Dorsolateral prefrontal cortex (tissue), 122 donors: ENCODE measurements at places on chromosomes 1 and 21. TPM values are rescaled to one million over a fixed set of nuclear protein-coding genes. Genes with fewer than 3 reads are reported as not detected.
A peak's percentile ranks its signal among the peaks of the same experiment; 100 is the strongest.

DNA sequence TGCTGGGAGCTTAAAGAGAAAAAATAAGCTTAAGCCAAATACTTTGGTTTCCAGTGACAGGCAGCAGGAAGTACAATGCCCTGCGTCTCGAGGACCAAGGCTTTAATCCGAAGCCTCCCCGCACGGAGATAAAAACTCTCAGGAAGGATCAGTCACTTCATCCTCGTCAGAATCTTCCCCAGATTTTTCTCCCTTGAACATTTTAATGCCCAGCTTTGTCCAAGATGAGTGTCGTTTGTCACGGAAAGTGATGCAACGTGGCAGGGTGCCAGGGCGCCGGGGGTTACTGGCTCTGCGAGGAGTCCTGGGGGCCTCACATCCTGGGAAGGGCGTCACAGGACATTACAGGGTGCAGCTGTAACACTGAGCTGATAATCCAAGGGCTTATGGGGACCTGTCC is 25.2 kb upstream of the PCBP3 start:
- peak; percentile 8 for DNase-seq

- no peak for DNase-seq
Observed at GRCh38 chr1:223700942-223701637, 11.2 kb upstream of the CAPN2 start.

Gene IQGAP3
- 3.7 TPM for total RNA-seq

DNA sequence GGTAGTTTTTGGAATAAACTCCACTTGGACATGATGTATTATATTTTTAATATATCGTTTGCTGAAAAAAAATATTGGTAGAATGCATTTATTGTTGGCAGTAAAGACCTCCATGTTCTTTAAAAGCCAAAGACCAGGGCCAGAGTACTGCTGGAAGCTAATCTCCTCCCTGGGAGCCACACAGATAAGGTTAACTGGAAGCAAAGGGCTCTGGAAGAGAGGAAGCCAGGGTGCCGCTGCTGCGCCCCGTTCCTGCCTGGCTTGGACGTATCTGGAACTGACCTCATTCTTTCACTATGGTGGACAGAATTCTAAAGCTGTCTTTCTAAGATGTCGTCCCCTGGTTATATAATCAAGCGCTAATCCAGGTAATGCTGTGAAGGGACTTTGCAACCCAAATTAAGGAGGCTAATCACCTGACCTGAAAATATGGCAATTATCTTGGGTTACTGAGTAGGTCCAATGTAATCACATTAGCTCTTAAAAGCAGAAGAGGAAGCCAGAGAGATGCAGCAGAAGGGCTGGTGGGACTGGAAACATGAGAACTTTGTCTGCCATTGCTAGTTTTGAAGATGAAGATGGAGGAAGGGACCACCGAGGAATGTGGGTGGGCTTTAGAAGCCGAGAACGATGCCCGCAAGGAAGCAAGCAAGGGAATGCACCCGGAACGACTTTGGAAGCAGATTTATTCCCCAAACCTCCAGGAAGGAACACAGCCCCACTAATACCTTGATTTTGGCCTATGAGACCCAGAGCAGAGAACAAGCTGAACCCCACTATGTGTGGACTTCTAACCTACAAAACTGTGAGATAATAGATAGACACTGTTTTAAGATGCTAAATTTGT is 167.7 kb upstream of the KCNJ15 start:
- DNase-seq = no peak

DNA sequence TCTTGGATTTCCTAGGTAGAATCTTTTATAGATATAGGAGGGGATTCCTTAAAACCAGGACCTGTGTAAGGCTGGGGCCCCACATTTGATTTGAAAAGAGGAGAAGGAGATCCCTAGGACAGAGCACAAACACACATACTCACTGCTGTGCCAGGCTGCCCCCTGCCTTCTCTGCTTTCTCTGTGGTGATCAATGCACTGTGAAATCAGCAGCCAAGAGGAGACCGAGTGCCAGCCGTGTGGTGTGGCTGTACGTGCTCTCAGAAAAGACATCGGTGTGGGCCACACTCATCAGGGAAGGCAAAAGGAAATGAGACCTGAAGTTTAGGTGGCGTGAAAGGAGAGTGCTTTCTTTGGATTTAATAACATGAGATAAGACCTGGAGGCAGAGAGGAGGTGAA is 194.2 kb downstream of the ZSCAN20 start:
- DNase-seq = no peak

- no peak for DNase-seq
Observed at GRCh38 chr1:89546082-89546889, 21.7 kb downstream of the LRRC8B start.

Gene COL16A1
- total RNA-seq = 101 TPM
